IPS DF 6.9 (cell line): ENCODE measurements at places on chromosomes 7 and 10.

DNA sequence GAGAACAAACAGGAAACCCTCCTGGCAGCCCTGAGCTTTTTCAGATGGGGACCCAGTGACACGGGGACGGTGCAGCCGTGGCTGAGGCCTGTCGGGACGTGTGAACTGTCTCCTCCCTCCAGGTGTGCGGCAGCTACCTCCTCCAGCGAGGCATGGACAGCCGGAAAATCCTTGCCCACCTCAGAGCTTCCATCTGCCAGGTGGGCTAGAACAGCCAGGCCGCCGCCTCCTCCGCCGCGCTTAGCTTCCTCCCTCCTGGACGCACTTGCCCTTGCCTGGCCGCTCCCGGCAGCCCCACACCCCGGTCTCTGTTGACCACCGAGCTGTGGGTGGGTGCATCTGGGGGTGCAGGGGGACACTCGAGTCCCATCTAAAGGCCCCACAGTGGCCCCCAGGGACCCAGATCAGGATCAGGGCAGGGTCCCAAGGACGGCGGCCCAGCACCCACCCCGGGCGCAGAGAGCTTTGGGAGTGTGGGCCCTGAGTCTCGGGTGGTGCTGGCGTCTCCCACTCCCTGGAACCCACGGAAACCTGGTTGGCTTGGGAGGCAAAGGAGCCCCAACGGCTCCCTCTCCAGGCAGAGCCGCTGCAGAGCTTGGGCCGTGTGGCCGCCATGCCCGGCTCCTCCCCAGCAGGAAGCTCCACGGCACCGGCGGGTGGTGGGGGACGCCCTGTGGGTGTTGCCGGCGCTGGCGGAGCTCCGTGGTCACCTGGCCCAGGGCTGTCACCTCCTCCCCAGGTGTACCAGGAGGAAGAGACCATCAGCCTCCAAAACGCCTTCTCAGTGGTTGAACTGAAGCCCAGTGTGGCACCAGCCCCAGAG is 32.9 kb upstream of the UTF1 start:
- DNase-seq: no peak

DNA sequence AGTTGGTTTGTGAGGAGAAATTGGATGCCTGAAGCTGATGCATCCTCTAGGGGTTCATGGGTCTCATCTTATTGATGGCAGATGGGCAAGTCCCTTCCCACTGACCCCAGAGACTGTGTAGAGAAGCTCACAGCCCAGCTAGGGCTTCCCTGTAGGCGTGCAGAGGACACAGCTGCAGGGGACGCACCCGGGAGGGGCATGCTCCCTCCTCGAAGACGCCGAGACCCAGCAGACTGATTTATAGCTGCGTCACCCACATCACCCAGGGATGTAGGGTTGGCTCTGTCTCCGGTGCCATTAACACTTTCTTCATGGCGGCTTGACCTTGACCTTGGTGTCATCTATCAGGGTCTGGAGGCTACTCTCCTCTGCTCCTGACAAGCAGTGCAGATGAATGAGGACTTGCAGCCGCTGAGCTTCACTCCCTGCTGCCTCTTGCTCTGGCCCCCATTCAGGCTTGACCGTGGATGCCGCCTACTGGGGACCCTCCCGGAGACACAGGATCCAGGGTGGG is 549.7 kb downstream of the TCERG1L start:
- DNase-seq: no peak

DNA sequence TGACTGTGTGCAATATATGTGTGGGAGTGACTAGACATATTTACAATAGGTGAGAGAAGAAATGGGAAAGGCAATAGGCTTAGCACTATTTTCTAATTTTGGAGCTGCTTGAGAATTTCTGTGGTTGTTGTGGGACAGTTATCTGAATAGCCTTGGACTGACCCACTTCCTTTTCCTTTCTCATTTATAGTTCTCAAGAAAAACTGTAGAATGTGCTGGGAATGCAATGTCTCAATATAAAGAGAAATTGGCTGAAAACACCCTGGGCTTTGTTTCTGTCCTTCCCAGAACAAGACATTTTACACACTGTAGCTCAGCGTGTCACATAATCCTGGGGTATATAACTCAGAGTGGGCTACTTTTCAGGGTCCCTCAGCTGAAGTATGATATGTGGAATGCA is 153.0 kb upstream of the RHOBTB1 start:
- DNase-seq: no peak

- no peak for DNase-seq
Observed at GRCh38 chr10:58641708-58642107, 129.0 kb downstream of the BICC1 start.

DNA sequence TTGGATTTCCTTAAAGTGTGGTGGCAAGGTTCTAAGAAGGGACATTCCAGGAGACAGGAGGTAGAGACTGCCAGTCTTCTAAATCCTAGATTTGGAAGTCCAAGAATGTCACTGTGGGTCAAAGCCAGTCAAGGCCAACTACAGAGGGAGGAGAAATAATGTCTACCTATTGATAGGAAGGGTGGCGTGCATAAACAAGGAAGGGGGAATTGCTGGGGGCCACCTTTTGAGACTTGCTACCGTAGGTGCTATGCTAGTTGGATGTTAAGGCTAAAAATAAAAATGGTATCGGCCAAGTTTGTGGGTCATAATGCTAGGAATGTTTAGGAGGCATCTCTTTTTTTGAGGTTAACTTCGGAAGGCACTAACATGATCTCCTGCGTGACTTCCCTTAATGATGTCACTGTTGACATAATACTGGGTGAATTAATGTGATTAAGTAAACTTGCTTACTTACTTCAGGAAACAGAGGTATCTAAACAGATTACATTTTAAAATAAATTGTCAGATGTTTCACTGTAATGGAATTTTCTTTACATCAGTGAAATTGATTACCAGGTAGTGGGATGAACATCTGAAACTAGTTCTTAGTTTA is 4.8 kb downstream of the BTRC start:
- no peak for DNase-seq

- no peak for DNase-seq
Observed at GRCh38 chr7:6032167-6032566, 991 bp downstream of the ANKRD61 start.

- DNase-seq: no peak
Observed at GRCh38 chr7:101628522-101628921, 574 bp downstream of the MYL10 start.
